Iris pigment epithelial cell (primary cell): ENCODE measurements at places on chromosomes 1 and 21.
A peak's percentile ranks its signal among the peaks of the same experiment; 100 is the strongest.

DNA sequence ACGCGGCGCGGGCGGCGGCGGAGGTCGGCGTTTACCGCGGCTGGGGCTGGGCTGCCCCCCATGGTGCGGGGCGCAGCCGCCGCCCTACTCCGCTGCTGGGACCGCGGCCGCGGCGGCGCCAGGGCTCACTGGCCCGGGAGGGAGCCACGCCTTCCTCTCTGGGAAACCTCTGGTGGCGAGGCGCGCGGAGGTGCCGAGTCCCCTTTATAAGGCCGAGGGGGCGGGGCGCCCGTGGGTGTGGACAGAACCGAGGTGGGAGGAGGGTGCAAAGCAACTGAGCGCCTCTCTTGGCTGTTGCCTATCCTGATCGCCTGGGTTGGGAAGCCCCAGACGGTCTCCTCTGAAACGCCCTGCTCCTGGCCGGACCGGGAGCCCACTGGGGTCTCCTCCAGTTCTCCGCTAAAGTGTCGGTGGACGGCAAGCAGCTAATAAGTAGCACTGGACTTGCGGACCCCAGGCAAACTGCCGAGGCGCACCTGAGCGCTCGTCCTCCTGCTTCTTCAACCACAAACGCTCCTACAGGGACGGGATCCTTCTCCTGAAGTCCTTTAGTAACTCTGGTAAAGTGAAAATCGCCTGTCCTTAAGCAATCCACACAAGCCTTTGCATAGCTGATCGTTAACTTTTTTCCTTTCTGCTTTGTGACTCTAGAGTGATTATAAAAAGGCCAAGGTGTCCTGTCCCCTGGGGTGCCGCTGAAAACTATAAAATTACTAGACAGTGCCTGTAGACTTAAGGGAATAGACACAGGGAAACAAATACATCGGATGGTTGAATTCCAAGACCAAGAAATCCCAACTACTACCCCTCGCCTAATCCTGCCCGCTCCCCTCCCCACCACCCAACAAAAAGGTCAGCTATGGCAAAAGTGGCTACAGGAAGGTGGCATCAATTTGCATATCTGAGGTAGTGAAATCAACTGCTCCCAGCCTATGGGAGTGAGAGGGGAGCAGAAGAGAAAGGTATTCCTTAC is at the start of gene PTGER3:
Gene PTGER3, minus strand, starts transcription at position 182 of the 973 bp plus-strand sequence. CDS start 239 bp downstream, outside the sequence.
- DNase-seq = no peak

- DNase-seq = no peak
Measured at GRCh38 chr1:209130886-209131285, 452.6 kb upstream of the CAMK1G start.

- no peak for DNase-seq
Measured at GRCh38 chr1:2590233-2591141, 3.9 kb downstream of the PRXL2B start.

DNA sequence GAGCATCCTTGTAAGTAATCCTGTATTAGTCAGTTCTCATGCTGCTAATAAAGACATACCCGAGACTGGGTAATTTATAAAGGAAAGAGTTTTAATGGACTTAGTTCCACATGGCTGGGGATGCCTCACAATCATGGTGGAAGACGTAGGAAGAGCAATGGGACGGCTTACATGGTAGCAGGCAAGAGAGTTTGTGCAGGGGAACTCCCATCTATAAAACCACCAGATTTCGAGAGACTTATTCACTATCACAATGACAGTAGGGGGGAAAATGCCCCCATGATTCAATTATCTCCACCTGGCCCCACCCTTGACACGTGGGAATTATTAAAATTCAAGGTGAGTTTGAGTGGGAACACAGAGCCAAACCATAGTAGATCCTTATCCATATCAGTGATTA is 124.7 kb downstream of the HIVEP3 start:
- DNase-seq = no peak

DNA sequence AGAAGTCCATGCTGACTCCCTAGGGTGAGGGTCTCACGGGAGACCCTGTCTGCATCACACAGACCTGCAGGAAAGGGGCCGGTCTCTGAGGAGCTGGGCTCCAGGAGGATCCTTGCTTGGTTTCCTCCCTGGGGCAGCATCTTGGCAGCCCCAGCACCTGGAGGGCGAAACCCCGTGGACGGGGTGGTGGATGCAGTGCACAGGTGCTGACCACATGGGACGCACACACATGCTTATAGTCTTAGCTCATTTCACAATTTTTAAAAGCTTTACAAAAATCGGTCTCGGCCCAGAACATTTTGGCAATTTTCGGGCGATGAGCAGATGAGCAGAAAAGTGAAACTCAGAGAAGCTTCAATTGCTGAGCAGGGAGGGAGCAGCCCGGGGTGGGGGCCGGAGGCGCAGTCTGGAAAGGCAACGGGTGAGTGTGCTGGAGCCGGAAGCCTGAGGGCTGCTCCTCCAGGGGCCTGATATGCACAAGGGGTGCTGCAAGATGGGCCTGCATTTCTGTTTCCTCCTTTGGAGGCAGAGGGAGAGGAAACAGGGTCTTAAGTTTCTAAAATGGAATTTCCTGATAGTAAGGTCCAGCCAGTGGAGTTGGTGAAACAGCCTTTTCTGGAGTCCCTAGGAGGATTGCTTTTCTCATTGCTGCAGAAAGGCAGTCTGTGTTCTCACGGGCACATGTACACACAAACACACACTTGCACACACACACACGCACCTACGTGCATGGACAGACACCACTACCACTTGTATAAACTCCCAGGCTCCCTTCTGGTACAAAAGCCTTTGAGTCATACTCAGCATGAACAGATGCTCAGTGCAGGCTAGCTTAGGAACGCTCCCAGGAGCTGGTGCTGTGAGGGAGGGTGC is 60.6 kb downstream of the SCCPDH start:
- DNase-seq = peak; percentile 78

- no peak for DNase-seq
Measured at GRCh38 chr1:246350745-246351144, 156.3 kb downstream of the SMYD3 start.

DNA sequence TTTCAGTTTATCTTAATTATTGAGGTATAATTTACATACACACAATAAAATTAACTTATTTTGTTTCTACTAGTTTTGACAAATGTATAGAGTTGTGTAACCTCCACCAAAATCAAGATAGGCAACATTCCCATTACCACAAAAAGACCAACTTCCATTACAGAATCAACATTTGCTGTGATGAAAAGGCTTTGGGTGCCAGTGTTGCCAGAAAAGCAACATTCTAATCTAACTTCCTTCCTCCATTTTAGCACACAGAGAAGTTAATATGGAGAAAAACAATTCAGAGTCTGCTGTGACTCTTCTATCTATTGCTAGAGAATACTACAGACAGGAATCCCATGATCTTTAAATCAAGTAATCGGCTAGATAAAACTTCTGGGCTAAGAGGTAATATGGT is 245.3 kb downstream of the RERE start:
- no peak for DNase-seq

DNA sequence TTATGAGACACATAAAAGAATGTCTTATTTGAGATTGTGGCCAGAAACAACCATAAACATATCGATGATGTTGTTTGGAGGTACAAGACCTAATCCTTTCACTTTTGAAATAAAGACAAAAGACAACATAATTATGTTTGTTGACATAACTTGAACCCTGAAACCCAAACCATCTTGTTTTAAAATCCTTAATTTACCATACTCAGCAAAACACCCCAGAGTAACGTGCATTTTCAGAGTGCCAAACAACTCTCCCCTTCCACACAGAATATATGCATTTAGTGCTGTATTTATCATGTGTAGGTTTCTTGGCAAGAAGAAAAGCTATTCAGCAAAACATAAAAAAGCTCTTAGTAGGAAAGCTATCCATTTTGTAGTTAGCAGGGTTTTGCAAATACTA is 17.5 kb downstream of the SIM2 start:
- DNase-seq = no peak

- DNase-seq = no peak
Measured at GRCh38 chr1:199946305-199947155, 81.0 kb upstream of the NR5A2 start.

- no peak for DNase-seq
Measured at GRCh38 chr1:59768792-59769735, 45.7 kb upstream of the HOOK1 start.

- DNase-seq = no peak
Measured at GRCh38 chr1:86200901-86201300, 44.3 kb upstream of the COL24A1 start.

DNA sequence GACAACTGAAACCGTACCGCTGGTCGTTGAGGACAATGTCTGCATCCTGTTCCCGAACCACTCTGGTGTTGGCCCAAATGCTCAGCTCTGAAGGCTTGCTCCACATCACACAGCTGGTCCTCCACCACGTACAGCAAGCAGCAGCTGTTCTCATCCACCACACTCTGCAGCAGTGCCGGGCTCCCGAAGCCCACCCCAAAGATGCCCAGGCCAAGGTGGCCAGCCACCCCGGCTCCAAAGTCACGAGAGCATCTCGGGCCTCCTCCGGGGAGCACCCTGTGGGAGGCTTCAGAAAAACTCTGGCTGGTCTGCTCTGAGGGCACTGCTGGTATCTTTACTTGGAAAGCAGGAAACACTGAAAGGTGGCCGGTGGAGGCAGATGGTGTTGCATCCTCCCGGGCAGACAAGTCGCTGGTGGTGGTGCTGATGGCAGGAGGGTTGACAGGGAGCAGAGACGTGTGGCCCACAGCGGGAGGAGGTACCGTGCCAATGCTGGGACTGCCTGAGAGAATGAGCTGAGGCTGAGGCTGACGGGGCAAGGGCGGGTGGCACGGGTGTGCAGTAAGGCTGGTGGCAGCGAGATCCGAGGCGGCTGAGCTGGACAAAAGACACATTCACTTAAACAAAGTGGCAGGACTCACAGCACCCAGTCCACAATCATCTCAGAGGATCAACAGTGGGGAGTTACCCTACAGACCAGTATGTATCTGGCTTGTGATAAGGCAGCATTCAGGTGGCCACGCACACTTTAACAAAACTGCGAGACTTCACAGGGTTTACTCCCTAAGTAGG is 6.5 kb upstream of the CCDC27 start:
- no peak for DNase-seq
